Left lung (tissue), 14 donors: ENCODE measurements at places on chromosomes 7 and 10.

DNA sequence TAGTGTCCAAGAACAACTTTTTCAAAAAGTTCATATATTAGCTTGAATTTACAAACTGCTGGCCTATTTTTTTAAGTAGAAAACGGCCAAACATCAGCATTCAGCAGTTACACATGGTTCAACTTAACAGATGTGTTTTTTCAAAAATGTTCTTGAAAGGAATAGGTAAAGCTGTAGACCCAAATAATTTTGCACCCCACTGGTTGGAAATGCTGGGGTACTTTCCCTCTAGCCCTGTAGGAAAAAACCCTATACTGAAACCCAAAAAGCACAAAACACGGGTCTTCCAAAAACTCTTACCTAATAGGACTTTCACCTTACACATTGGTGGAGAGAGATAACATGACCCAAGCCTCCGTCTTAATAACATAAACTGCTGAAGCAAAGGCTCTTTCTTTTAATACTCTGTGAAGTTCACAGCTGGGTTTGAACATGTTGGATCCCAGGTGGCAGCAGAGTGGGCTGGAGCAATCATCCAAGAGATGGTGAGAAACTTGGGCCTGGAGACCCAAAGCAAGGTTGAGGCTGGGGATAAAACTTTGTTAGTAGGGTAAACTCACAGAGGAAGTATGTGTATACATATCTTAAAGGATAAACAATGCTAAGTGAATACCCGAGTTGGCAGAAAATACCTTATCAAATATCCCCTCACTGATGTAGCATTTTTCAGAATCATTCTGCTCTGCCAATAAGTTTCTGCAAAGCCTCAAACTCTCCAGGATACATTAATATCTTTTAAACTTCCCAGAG, 629 bp upstream of the DNAJC9 start:
- no peak for DNase-seq

- no peak for DNase-seq
Measured at GRCh38 chr10:35565602-35566081, 39.5 kb upstream of the GJD4 start.

DNA sequence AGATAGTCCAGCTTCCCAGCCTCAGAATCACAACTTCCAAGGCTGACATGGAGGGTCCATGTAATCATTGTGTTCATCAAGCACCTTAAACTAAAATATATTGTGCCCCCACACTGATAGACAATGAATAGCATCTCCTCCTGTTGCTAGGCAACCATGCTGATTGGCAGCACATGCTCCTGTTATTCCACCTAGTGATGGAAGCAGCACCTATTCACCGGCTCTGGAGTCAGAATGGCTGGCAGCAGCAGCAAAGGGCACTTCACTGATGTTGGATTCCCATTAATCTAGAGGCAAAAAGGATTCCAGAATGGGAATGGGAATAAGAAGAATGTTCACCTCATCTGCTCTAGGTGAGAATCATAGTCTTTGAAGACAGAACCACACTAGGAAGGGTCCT, 55.0 kb downstream of the RELN start:
- no peak for DNase-seq

DNA sequence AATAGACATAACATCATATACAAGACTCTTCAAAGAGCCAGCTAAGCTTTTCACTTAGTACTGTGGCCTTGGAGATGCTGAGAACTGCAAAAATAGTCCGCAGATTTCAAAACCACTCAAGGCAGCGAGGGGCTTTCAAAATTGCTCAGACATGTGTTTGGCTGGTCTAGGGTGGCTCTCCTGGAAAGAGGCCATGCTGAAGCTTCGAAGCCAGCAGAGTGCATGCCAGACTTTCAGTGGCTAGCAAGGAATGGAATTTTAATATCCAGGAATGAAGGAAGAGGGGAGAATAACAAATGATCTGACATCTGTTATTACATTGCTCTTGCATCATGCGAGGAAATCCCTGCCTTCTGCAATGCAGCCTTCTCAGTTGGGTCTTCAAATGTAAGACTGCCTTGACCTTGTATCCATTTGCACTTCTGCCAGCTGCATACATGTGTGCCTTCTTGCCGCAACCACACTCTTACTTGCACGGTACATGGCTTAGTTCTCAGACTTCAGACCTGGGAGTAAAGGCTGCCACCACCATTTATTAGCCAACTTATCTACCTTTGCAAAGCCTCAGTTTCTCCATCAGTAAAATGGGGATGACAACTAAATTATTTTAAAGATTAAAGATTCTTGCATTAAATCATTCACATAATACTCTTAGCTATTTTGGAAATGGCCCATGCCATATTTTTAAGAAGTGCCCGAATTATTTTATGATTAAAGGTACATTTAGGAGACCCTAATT, 55.9 kb downstream of the ITIH5 start:
- DNase-seq, result peak; percentile 87

DNA sequence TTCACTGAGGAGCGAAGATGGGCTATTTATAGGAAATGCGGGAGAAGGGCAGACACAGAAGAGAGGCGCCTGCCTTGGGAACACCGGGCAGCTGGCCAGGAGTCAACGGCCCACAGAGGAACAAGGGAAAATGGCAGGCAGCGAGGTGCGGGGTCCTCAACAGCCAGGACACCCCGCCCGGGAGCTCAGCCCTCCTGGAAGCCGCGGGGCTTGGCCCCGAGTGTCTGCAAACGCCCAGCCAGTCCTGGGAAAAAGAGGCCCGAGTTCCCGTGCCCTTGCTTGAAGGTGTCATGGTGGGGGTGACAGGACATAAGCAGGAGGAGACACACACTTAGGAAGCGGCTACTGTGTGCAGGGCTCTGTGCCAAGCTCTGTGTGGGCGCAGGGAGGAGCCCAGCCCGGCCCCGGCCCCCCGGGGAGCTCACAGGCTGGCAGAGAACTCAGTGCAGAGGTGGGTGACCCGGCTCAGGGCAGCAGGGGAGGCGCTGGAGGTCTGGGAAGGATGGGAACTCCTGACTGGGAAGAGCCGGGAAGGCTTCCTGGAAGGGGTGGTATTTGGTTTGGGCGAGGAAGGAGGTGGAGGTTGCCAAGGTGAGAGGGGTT, 79.9 kb downstream of the ELFN1 start:
- peak; percentile 67 for DNase-seq

DNA sequence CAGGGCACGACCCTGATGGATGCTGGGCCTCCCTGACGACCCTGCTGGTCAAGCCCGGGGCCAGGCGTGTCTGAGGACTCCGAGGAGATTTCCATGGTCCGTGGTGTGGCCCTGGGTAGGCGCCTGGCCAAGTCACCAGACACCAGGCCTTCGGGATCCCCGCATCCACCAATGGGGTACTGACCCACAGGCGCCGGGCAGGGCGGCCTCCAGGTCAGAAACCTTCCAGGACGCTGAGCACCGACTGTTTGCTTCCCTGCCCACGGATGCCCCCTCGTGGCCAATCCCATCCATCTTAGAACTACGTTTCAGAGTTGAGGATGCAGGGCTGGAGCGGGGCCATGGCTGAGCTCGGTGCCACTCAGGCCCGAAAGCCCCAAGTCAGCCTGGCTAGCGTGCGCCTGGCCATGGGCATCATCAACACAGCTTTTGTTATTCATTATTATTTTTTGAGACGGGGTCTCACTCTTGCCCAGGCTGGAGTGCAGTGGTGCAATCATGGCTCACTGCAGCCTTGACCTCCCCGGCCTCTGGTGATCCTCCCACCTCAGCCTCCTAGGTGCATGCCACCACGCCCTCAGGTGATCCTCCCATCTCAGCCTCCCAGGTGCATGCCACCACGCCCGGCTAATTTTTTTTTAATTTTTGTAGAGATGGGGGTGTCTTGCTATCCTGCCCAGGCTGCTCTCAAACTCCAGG, 7.1 kb upstream of the AMZ1 start:
- DNase-seq, result peak; percentile 62

DNA sequence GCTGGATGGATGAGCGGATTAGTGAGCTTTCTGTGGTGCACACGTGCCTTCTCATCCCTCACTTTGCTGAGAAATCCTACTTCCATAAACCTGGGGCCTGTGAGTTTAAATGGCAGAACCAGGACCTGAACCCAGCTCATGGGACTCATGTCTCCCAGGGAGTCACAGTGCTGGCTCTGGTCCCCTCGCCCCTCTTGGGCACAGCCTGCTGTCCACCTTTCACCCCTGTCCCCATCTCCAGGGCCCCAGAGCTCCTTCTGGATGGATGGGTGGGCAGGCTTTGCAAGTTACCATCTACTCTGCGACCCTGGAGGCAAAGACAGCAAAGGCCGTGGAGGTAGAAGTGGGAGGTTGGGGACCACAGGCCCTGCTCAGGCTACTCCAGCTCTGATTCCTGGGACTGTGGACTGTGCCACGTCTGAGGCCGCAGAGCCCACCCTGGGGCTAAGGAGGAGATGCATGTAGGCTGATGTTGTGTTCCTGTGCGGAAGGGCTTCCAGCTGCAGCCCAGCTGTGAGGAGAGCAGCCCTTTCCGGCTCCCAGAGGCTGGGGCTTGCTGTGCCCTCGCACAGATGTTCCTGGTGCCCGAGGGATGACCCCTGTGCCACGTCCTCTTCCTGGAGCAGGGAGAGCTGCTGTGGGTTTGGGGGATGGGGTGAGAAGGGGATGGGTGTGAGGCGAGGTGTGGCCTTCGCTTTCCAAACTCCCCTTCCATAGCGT, 40.3 kb downstream of the PRF1 start:
- peak; percentile 73 for DNase-seq

DNA sequence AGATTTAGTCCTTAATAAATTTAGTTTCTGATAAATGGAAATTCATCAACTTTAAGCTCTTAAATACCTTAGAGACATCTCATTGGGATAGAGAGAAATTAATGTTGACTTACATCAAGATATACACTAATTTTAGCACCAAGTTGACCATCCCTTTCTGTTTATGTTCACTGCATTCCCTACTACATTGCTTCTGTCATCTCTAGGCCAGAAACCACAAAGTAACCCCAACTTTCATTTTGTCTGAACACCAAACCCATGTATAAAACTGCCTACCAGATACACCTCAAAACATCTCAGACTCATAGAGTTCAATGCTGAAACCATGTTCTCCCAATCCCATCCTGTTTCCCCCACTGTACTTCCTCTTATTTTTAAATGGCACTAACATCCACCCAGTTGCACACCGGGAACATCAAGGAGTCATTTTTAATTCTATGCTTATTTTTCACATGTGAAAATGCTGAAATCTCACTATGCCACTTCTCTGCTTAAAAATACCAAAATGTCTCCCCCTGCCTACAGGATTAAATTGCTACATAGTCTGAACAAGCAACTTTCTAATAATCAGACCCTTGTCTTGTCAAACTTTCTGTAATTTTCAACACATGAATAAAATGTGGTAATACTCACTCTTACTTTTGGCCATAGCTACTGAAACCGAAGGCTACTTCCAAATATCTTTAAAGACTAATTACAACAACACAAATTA, 201.6 kb downstream of the SEMA3D start:
- no peak for DNase-seq

- DNase-seq, result no peak
Measured at GRCh38 chr7:108596560-108596959, 26.9 kb downstream of the DNAJB9 start.

- DNase-seq, result no peak
Measured at GRCh38 chr10:73653701-73654100, 2.1 kb downstream of the SYNPO2L start.

GRCh38 chr10:89073719-89074118, 83.1 kb downstream of the FAS start:
- no peak for DNase-seq

DNA sequence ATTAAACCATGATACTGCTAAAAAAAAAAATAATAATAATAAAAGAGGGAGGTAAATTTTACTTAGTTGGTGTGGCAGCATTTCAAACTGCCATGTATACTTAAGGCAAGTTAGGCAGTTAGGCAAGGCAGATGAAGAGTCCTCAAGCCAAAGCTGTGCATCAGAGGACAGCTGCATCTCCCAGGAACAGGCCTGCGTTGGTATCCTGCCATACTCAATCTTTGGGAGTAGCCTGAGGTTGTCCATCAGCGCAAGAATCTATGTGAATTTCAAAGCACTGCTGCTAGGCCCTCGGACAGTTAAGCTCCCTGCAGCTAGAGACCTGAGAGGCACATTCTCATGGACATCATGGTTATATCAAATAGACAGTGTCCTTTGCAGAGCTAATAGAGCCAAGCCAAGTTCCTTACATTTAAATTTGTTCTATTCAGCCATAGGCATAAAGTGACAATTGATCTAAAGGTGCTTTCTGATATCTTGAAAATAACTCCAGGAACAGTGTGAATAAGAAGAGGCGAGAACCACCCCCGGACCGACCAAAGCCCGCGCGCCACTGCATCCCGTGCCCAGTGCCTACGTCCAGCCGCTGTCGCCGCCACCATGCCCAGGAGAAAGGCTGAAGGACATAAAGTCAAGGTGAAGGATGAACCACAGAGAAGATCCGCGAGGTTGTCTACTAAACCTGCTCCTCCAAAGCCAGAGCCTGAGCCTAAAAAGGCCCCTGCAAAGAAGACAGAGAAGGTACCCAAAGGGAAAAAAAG, 310.6 kb downstream of the SEMA3D start:
- DNase-seq, result no peak

GRCh38 chr7:19491821-19492452, 216.9 kb downstream of the POLR1F start:
- DNase-seq, result peak; percentile 3

GRCh38 chr10:75187961-75188426, 22.6 kb upstream of the VDAC2 start:
- no peak for DNase-seq

GRCh38 chr10:62627983-62628382, 176.5 kb upstream of the ADO start:
- no peak for DNase-seq

DNA sequence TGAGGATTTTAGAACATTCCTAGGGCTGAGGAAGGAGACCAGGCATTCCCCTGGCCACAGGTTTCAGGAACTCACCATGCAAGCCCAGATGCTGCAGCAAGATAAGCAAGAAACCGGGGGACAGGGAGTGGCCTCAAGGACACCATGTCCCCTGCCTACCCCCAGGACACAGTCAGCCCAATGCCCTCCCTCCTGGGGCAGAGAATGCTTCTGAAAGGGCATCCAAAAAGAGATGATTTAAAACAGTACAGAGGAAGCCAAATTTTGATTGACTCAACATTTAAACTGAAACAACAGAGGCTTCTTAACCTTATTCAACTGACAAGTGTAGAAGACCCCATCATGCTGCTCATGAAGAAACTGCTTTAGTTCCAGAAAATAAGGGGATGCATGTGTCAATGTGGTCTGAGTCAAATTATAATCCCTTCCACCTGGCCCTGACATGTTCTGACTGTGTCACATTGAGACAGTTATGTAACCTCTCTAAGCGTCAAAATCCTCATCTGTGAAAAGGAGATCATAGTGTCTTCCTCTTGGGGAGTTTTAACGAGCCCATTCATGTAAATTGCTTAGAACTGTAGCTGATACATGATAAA, 60.0 kb downstream of the ICA1 start:
- no peak for DNase-seq

GRCh38 chr7:4017785-4018184, 664.3 kb upstream of the FOXK1 start:
- DNase-seq, result no peak

- DNase-seq, result no peak
Measured at GRCh38 chr7:69367780-69368179, 230.5 kb upstream of the AUTS2 start.

GRCh38 chr10:130179640-130180039, 43.4 kb downstream of the GLRX3 start:
- DNase-seq, result no peak
